ENCODE measurements at places on chromosomes 2 and 18.

GRCh38 chr18:29034113-29034856 is 857.4 kb upstream of the CDH2 start:
- no peak for DNase-seq

DNA sequence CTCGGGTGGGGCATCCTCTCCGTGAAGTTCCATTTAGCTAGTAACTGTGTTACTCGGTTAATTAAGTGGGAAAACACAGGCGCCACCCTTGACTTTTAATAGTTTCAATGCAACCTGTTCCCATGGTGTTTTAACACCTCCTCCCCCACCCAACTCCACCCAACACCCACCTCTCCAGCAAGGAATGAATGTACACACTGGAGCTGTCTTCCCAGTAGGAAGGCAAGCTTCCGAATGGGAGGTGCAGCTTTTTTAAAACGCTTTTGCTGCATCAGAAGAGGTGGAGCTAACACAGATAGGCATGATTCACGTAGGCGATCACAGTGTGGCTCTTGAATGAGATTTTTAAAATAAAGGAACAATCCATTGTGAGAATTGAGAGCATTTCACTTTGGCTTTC is 73.8 kb upstream of the AGAP1 start:
- DNase-seq: no peak

GRCh38 chr2:226673314-226673723 is 126.3 kb downstream of the IRS1 start:
- DNase-seq: no peak

DNA sequence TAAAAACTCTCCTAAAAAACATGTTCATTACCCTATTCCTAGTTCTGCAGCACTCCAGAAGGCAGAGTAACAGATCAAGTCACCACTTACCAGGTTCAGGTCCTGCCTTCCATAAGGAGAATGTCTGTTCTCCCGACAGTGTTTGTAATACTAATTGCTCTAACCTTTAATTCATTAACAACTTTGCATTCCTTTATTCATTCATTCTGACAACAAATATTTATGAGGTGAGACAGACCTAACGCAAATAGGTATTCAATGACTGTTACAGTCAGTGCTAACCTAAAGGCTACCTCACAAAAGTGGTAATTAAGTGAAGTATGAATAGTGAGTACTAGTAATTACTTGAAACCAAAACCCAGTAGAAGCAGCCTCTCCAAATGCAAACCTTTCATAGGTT is 224.0 kb downstream of the AFF3 start:
- no peak for DNase-seq

- no peak for DNase-seq
These were observed 149.9 kb upstream of the RAB6C start for GRCh38 chr2:129829588-129829987.

DNA sequence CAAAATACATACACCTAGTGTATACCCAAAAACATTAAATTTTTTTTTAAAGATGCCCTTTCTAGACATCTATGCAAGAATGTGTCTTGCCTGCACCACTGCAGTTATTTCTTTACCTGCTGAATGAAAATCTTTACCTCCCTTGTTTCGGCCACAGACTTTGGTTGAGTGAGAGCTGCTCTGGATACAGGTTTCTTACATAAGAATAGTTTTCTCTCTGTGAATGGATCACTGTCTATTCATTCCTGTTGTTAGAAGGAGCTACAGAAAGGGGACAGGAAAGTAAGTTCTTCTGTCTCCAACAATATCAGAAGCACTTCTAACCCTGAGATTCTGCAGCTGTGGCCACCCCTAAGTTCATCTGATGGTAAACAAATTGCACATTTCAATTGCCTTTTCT is 113.0 kb upstream of the CDCA7 start:
- no peak for DNase-seq

DNA sequence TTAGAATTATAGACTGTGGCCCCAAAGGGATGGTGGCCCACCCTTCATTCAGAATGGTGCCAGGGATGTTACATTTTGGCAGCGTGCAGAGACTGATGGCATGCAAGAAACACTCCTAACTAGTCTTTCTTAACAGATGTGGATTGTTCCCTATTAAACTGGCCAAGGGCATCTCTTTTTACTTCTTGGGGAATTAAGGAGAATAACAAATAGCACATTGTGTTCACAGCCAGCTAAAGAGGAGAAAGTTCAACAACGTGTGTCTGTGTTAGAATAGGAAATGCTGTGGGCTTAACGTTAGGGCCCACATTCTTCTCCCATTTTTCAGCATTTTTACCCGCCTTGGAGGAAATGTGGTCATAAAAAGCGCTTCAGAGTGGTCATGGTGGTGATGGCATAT is 404.8 kb downstream of the CDH2 start:
- no peak for DNase-seq

- DNase-seq: no peak
These were observed 119.0 kb upstream of the CELF4 start for GRCh38 chr18:37684590-37684989.

DNA sequence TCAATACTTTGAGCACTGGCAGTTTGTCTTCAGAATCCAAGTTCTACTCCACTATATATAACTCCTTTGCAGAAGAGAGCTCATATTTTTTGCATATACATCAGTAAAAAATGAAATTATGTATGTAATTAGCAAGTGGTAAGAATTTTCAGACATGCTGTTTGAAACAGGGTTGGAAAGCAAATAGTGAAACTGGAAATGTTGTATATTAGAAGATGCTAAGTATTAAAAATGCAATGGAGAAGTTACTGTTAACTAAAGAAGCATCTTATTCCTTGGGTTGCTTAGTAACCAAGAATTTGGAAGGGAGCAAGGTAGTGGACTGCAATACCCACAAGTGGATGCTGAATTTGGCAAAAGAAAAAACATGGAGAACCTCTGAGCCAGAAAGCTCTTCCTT is 88.6 kb upstream of the DLGAP1 start:
- DNase-seq: no peak

DNA sequence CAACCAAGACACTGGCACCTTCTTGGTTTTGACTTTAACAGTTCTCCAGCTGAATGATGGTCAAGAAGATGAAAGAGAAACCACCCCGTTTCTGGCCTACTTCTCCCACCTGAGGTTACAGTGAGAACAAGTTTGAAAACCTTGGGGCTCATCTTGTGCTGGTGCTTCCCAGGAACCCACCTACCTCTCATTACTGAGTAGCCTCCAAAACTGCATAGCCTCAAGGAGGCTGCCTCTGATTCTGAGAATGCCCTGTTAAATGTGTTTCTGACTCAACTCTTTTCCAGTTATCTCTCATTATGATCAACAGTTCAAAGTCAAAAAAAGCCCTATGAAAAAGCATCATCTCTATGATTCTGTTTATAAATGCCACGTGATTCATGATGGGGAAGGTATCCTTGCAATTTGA is 121.9 kb downstream of the CACNB4 start:
- no peak for DNase-seq

GRCh38 chr2:3434654-3435053 is 55.2 kb downstream of the TRAPPC12 start:
- DNase-seq: peak; percentile 55

- no peak for DNase-seq
These were observed 804.4 kb upstream of the CELF4 start for GRCh38 chr18:38369772-38370690.

GRCh38 chr2:17156086-17156485 is 362.2 kb downstream of the RAD51AP2 start:
- no peak for DNase-seq

DNA sequence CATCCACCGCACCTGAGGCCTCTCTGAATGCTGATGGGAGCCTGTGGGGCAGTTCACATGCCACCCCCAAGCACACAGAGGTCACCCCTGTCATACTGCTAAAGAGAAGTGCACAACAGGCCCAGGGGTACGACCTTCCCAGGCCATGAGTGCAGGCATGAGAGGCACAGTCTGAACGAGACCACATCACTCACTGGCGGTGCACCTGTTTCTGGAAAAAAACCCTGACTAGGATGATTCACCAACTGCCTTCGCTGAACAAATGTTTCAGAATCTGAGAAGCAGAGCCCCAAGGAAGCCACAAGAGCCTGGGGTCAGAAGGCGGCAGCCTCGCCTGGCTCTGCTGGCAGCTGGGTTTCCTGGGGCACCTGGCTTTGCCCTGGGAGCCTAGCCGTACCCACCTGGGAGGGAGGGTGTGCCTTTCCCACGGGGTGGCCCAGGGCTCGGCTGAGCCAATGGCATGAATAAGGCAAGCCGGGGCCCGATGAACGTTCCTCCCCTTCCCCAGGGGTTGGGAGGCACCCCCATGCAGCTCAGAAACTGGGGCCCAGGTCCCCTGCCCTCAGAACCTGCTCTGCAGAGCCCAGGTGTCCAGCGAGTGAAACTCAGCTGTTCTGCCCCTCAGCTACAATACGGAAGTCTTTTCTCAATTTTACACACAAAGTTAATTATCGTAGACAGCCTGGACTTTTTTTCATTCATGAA is 73.8 kb downstream of the HDAC4 start:
- peak; percentile 58 for DNase-seq

- DNase-seq: no peak
These were observed 12.7 kb upstream of the TMEM131 start for GRCh38 chr2:98008415-98008814.

DNA sequence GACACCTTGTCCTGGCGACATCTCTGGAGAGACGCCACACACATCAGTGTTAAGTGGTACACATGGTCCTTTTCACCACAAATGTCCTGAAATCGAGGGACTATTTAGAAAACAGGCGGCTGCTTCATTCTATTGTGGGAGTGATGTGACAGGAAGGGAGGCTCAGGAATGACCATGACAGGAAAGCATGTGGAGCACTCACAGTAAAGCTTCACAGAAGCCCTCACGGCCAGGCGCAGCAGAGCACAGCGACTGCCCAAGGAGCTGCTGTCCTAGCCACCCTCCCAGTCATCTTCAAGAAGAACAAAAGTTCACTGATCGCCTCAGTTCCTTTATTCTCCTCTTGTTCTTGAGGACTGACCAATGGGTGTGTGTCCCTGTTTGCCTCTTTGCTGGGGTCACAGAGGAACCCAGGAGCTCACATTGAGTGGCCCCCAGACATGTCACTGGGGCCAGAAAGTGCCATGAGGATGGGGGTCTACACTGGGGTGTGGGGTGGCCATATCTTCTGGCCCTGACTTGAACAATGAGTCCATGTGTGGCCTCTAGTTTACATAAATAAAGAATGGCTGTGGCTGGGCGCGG is 84.6 kb upstream of the RANBP2 start:
- DNase-seq: peak; percentile 19

DNA sequence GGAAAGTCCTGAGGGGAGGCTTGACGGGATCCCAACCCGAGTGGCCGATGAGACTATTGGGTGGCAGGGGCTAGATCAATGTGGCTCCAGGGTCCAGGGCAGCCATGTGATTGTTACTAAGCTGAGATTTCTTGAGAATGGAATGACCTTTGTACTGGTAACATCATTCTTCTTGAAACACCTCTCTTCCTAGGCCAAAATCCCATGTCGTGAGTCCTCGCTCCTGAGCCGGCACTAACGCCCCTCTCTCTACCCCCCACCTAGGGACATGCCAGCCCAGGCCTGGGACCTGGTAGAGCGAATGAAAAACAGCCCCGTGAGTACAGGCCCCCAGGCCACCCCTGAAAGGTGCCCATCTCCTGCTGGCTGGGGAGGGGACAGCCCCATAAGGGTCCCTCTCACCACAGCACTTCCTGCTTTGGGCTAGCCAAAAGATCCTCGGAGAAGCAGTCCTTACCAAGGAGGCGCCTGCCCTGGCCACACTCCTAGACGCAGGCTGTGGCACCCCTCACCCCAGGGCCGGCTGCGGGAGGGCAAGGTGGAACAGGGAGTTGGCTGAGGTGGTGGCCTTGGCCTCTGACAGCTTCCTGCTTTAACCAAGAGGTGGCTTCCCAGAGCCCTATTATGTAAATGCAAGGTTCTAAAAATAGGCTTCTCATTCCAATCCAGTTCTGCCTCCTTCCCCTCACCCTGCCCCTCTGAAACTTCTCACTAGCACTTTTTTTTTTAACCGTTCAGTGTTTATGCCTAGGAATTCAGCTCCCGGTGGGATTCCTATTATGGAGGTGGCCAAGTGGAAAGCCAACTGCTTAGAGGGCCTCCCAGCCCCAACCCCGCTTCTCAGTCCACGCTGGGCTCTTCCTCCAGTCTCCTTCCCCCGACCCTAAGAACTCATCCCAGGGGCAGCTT is 126.6 kb upstream of the PPP1CB start:
- no peak for DNase-seq

DNA sequence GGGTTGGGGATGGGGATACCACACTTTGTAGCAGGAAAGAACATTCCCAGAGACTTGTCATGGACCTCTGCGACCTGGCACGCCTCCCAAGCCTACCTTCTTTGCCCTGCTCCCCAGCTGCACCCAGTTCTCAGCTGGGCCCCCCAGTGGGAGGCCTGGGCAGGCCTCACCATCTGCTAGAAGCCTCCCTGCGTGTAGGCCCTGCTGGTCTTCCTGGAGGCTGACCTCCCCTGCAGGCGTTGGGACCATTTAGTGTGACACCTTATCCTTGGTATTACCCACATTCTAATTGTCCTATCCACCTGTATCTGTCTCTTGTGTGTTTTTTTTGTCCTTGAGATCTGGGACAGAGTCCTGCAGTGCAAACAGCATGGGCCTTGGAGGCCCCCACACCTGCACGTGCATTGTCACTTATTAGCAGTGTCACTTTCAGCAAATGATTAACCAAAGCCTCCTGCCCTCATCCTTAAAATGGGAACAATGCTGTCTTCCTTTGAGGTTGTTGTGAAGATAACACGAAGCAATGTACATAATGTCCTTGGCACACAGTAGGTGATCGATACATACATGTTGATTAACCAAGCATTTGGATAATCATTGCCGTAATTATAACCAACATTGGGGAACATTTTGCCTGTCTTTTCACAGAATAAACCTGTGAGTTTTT is 77.2 kb downstream of the LIPG start:
- DNase-seq: no peak

DNA sequence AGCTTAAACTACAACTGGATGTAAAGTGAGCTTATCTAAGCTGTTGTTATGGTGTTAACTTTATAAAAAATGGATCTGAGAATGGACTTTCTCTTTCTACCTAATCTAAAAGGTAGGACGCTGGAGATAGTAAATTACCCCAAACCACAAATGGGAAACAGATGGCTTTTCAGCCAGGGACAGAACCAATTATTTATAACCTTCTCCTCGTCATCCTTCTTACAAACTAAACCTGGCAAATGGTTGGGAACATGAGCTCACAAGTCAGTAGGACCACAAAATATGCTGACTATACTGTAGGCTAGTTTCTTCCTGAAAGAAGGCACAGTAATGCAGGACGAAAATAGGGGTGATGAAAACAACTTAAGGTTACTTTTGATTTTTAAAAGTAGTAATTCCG is 32.7 kb upstream of the ZDBF2 start:
- no peak for DNase-seq

GRCh38 chr18:42446195-42446594 is 491.2 kb downstream of the PIK3C3 start:
- no peak for DNase-seq

- DNase-seq: no peak
These were observed 104.5 kb upstream of the CDH2 start for GRCh38 chr18:28281400-28281799.

- no peak for DNase-seq
These were observed 70.5 kb downstream of the TGIF1 start for GRCh38 chr18:3520230-3521085.

- DNase-seq: no peak
These were observed 27.8 kb downstream of the ANKRD62 start for GRCh38 chr18:12121175-12122042.

GRCh38 chr2:218169757-218170546 is 3.2 kb upstream of the CXCR1 start:
- DNase-seq: no peak

- no peak for DNase-seq
These were observed 10.8 kb downstream of the D2HGDH start for GRCh38 chr2:241745276-241745675.

GRCh38 chr2:105187531-105187930 is 54.0 kb upstream of the GPR45 start:
- DNase-seq: no peak

- DNase-seq: no peak
These were observed 19.1 kb downstream of the MAL start for GRCh38 chr2:95044601-95045000.

Measured in posterior cingulate gyrus (tissue), 11 donors.